ENCODE measurements at places on chromosomes 13 and 19. TPM values are rescaled to one million over a fixed set of nuclear protein-coding genes. Genes with fewer than 3 reads are reported as not detected.

The ZNF677 gene
- 21.3 TPM for total RNA-seq

The KLC3 gene
- not detected for total RNA-seq

- no peak overlapping the region for H3K4me3 ChIP-seq
- H3K4me1 ChIP-seq: no peaks in the 10 kb centered on the region
- H3K27me3 ChIP-seq: no peaks in the 10 kb centered on the region
- no peak overlapping the region for H3K27ac ChIP-seq
- no peak for DNase-seq
Measured at GRCh38 chr19:51320280-51320657, 8.8 kb downstream of the IGLON5 start.

GRCh38 chr19:37691881-37692504, 27.6 kb downstream of the ZNF607 start:
- no peaks in the 10 kb centered on the region for H3K27me3 ChIP-seq

GRCh38 chr19:49415810-49416200, 7.4 kb downstream of the PTH2 start:
- H3K27me3 ChIP-seq: peaks cover 6% of the 10 kb centered on the region
- no peak overlapping the region for H3K27ac ChIP-seq
- no peak overlapping the region for H3K4me3 ChIP-seq
- no peak for DNase-seq

GRCh38 chr13:44715287-44716230, 139.4 kb upstream of the TSC22D1 start:
- no peak overlapping the region for H3K4me3 ChIP-seq
- H3K27ac ChIP-seq: no peak overlapping the region
- H3K27me3 ChIP-seq: no peaks in the 10 kb centered on the region
- H3K36me3 ChIP-seq: no peaks in the 10 kb centered on the region

DNA sequence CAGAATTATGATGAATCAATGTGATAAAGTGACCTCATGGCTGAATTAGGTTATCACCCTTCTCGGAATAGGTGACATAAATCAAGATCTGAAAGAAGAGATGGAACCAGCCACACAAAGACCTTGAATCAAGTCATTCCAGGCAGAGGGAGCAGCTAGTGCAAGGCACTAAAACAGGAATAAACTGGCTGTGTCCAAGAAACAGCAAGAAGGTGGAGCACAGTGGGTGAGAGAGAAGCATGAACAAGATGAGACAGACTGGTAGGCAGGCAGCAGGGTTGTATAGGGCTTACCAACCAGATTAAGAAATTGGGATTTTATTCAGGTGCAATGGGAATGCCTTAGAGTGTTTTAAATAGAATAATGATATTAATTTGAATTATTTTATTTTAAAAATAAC, 470.3 kb downstream of the PCDH20 start:
- no peak for DNase-seq
- no peaks in the 10 kb centered on the region for H3K36me3 ChIP-seq
- H3K4me1 ChIP-seq: no peaks in the 10 kb centered on the region
- H3K27ac ChIP-seq: no peak overlapping the region
- no peak overlapping the region for H3K4me3 ChIP-seq
- H3K27me3 ChIP-seq: no peaks in the 10 kb centered on the region

- H3K4me1 ChIP-seq: no peaks in the 10 kb centered on the region
- DNase-seq: no peak
- no peak overlapping the region for H3K27ac ChIP-seq
- no peak overlapping the region for H3K4me3 ChIP-seq
- H3K36me3 ChIP-seq: no peaks in the 10 kb centered on the region
Measured at GRCh38 chr19:54561840-54562239, 11.8 kb upstream of the LILRA2 start.

- no peaks in the 10 kb centered on the region for H3K4me1 ChIP-seq
- H3K27ac ChIP-seq: no peak overlapping the region
- no peaks in the 10 kb centered on the region for H3K36me3 ChIP-seq
- no peak for DNase-seq
- no peak overlapping the region for H3K4me3 ChIP-seq
- H3K27me3 ChIP-seq: no peaks in the 10 kb centered on the region
Measured at GRCh38 chr13:85567909-85568308, 231.3 kb downstream of the SLITRK6 start.

DNA sequence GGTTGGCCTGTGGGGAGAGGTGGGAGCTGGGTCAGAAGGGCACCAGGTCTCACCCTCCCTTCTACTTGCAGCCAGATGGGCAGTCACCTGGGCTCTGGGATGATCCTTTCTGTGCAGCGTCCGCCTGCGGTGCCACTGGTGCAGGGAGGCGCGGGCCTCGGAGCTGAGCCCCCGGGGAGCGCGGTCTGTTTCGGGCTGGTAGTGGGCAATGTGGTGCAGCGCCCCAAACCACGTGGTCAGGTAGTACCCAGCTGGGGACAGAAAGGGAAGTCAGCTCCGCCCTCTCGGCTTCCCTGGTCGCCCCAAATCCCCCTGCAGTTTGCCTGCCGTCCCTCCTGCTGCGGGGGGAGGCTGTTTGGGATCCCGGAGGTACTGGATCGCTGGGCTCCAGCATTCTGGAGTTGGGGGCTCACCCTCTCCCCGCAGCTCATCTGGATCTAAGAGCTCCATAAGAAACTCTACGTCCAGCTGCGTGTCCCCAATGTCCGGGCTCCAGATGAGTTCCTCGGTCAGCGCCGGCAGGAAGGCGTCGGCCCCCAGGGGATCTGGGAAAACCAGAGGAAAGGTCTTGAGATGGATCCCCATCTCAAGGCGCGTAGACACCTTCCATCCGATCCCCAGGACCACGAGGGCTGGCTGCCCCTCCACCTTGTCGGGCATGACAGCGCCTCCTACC, 8.8 kb downstream of the RINL start:
- peak overlapping the region; percentile 39 for H3K4me3 ChIP-seq
- DNase-seq: no peak
- peak overlapping the region; percentile 24 for H3K27ac ChIP-seq
- no peaks in the 10 kb centered on the region for H3K36me3 ChIP-seq
- H3K27me3 ChIP-seq: no peaks in the 10 kb centered on the region

- no peak for DNase-seq
- no peak overlapping the region for H3K4me3 ChIP-seq
- H3K4me1 ChIP-seq: no peaks in the 10 kb centered on the region
- peaks cover 96% of the 10 kb centered on the region for H3K36me3 ChIP-seq
- no peak overlapping the region for H3K27ac ChIP-seq
Measured at GRCh38 chr19:10142701-10143375, 23.1 kb upstream of the EIF3G start.
